ENCODE measurements at places on chromosomes 7 and 10.
A peak's percentile ranks its signal among the peaks of the same experiment; 100 is the strongest.

GRCh38 chr7:149753375-149754233 is 19.8 kb downstream of the ZNF467 start:
- peak; percentile 69 for DNase-seq

- no peak for DNase-seq
Measured at GRCh38 chr10:13842117-13842516, 255.4 kb downstream of the PRPF18 start.

DNA sequence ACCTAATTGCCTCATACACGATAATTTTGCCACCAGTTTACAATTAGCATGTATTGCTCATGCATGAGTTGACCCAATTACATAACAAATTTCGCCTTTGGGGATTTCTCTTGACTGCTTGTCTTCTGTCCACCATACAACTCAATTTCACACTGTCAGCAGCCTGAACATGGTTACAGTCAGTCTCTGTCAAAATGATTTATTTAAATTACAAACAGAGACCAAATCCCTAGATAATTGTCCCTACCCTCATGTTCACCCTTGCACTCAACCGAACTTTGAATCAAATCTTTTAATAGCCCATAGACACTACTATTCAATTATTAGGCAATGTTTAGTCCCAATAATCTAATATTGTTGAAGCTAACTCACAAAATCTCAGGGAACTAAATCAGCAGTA is 59.7 kb upstream of the NEBL start:
- no peak for DNase-seq

DNA sequence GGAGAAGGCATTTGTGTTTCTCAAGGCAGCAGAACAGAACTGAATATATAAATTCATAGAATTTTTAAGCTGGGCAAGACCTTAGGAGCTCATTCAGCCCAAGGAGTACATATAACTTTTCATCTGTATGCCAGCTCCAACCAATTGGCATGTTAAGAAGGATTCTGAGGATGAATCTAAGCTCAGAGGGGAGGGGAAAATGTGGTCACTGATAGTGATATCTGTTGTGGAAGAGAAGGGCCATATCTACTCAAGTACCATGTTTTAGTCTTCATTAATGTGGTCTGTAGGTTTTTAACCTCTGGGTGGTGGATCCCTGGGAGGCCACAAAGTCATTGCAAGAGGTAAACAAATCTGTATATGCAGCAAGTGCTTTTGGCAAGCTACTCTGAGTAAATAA is 6.4 kb downstream of the CALD1 start:
- DNase-seq = no peak

DNA sequence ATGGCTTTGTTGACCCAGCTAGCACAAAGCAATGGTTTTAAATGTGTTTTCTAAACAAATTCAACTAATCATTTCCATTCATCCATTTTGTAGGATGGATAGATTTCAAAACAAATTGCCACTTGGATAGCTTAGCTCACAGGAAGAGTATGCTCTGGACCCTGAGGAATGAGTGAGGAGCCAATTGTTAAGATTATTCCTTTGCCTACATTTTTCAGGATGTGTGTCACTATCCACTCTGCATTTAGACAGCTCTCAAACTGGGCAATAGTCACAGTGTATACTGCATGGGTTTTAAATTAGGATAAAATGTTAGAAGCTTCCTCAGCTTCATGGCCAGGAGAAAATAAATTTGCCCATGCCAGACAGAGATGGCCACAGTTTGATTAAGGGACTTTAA is 605.6 kb upstream of the TEX47 start:
- no peak for DNase-seq

Data from stomach (tissue), 19 donors.